Stimulated activated CD8-positive, alpha-beta memory T cell treated with anti-CD3 and anti-CD28 coated beads, Interleukin-7, amount 100 ng/mL, for 4 hours (primary cell): ENCODE measurements at places on chromosomes 5 and 9.

- DNase-seq: no peak
Observed at GRCh38 chr5:86175224-86175623, 442.5 kb upstream of the COX7C start.

- DNase-seq: no peak
Observed at GRCh38 chr5:65895891-65896290, 30.5 kb upstream of the ERBIN start.

DNA sequence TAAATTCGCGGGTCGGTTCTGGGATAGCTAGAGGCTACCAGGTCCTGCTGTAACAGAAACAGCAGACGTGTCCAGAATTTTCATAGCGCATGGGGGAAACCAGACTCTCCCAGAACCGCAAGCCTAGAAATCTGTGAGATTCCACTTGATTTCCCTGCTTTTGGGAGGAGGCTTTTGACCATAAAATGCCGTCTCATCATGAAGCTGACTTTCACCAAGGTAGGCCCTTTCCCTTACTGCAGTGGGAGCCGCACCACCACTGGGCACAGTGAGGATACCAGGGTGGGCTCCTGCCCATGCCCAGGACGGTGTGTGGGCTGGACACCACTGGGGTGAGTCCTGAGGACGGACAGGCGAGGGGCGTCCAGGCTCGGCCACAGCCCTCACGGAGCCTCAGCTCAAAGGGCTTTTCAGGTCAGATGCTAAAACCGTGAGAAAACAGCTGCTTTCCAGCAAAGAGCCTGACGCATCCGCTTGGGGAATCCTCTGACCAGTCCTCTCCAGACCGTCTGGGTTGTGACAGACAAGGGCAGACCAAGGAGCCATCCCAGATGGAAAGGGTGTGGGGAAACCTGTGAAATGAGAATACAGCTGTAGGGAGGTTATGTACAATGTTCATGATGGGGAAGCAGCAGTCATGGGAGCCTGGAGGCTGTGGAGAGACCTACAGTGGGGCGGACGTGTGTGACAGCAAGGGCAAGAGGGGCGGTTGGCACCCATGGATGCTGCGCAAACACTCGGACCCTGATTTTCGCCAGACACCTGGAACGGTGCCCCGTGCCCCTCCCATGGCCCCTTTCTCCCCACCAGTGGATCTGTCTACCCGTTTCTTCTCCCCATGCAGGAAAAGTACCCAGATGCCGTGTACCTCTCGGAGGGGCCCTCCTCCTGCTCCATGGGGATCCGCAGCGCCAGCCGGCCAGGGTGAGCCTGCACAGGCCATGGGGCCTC is 59.2 kb downstream of the IPPK start:
- no peak for DNase-seq

DNA sequence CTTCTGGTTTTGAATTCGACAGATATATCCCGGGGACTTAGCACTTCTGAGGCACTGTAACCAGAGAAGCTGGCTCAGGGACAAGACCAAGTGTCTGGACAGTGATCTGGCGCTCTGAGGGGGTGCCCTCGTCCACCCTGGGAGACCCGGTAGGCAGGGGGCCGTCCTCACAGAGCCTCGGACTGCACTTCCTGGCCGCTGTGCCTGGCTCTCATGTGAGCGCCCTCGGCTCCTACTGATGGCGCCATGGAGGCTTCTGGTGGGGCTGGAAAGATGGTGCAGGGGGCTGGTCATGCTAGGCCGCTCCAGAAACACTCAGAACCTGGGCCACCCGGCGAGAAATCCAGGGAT is 18.8 kb upstream of the SLC6A3 start:
- no peak for DNase-seq

DNA sequence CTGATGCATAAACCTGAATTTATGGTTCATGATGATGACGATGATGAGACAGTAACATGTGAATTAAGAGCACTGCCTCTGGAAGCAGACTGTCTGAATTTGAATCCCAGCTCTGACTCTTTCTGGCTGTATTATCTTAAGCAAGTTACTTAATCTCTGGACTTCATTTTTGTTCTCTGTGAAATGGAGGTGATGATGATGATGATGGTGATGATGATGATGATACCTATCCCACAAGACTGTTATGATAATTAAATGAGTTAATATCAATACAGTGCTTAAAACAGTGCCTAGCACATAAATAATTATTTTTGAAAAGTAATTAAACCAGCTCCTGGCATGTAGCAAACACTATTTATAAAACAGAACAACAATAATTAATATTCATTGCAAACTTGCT is 13.2 kb upstream of the AGGF1 start:
- DNase-seq: no peak

- no peak for DNase-seq
Observed at GRCh38 chr5:144944936-144945335, 774.3 kb downstream of the KCTD16 start.

DNA sequence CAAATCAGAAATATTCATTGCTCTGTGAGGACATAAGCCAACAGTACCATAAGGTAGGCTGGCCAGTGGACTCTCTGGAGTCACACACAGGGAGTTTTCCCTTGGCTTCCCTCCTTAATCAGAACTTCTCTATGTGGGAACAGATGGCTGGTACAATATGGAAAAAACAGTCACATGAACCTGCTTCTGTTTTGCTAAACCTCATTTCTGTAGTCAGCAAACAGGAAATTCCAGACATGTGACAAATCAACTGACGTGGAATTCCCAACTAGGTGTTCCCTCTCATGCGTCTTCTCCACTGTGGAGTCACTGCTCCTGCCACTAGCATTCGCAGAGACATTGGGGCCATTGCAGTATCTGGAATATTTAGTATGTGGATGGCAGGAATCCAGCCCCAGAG is 617.6 kb downstream of the KIF4B start:
- DNase-seq: no peak

GRCh38 chr9:75601280-75601679 is 289.2 kb upstream of the PCSK5 start:
- DNase-seq: no peak

DNA sequence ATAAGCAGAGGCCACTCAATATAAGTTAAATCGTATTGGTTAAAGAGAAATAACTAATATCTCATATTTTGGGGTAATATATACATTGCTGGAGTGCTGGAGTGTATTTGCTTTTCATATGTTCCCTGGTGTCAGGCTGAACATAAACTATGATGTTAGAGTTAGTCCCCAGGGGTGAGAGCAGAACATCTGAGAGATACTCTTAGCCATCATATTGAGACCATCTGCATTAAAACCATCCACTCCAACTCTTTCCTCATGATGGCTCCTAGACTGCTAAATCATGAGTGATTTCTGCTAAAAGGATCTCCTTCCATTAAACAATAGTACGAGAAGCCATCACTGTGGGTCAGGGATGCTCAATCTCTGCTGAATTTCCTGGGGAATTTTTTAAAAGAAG is 436.2 kb downstream of the DTWD2 start:
- no peak for DNase-seq

- DNase-seq: no peak
Observed at GRCh38 chr5:94024101-94024500, 282.7 kb upstream of the POU5F2 start.

DNA sequence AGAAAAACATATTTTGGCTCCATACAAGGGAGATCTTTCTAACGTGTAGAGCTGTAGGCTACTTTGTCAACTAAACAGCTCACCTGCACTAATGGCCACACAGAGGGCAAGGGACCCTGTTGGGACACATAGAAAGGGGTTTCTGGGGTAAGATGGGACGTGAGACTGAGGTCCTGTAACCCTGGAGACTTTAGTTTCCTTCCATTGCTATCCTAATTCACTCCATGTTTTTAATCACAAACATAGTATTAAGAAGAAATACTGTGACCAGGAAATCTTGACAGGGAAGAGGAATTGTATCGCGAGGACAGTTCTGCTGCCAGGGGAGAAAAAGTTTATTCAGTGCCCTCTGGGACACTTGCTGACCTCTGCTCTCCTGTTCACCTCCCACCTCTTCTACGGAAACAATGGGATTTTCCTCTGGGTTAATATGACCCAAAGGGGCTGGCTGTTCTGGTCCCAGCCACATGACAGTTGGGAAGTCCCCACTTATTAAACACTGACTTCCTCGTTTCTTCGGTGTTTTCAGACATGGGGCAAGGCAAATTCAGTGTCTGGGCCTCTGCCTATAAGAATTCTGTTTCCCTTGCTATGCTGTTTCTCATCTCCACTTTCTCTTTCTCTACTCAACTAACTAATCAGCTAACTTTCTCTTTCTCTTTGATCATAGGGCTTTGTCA is 106.9 kb upstream of the SEMA6A start:
- DNase-seq: no peak

- DNase-seq: no peak
Observed at GRCh38 chr5:28110781-28111180, 1072.4 kb upstream of the CDH9 start.

DNA sequence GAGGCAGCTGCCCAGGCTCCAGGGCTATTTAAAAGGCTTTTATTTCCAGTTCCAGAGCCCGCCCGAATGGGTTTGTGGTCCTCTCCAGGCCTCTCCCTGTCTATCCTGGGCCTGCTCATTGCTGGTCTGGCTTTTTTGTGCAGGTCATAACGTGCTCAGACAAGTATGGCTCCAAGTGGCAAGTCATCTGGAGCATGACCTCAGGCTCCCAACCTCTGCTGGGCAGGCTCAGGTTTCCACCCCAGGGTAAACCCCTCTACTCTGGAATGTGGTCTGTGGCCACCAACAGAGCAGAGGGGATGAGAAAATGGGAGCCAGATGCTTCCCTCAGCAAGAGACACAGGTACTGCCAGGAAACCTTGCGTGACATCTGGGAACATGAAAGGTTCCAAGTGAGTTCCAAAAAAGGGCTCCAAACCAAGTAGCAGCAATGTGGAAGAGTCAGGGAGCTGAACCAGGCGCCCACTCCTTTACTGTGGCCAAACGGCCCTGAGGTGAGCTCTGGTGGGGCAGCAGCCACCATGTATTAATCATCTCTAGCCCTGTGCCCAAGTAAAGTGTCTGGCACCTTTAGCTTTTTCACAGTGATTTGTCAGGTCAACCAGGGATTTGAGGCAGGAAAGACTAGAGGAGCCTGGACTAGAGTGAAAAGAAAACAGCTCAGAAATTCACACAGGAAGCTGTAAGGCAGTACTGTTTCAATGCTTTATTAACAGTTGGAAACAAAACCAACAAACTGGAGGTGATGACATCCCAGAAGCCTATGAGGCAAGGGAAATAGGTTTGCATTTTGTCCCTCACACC is 25.7 kb downstream of the PCDHGC5 start:
- DNase-seq: no peak

GRCh38 chr5:157543825-157544622 is 31.6 kb downstream of the ADAM19 start:
- no peak for DNase-seq

DNA sequence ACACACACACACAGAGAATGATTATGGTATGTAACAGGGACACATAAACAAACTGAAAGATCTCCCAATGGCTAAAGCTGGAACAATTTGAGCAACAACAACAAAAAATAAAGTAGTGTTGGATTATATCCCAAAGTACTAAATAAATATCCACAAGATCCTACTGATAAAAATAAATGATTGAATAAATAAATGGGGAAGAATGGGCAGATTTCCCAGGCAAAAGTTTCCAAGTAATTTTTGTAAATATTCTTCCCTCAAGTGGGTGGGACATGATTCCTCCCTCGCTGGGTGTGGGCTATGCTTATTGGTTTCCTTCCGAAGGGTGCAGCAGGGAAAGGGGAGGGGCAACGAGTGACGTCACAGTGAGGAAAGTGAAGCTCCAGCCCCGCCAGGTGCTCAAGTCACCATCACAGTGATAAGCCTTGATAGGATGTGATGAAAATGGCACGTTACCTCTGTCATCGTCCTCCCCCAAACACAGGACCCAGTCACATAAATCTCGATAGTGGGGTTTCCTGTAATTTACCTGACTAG is 295.3 kb downstream of the DRD1 start:
- no peak for DNase-seq

DNA sequence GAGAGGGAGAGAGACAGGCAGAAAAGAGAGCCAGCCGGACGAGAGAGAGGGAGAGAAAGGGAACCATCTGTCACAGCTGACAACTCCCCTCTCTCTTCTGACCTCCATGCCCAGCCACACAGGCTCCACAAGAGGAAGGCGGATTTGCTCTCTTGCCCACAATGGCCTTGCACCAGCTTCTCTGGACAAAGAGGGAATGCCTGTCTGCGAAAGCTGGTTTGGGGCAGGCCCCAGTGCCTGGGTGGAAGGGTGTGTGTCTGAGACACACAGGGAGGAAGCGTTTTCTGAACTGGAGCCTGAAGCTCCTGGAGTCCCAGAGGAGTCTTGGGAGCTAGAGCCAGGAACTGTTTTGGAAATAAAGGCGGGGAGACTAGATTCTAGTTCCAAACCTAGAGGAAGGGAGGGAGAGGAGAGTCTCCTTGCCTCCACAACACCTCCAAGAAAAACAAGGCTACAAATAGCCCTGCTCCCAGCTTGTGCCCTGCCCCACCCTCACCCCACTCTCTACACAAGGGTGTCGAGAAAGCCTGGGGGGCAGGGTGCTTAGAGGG is 12.5 kb downstream of the C1QTNF2 start:
- no peak for DNase-seq

- DNase-seq: no peak
Observed at GRCh38 chr9:96020792-96021550, 145.5 kb downstream of the ERCC6L2 start.

- no peak for DNase-seq
Observed at GRCh38 chr9:134597041-134597913, 44.3 kb upstream of the COL5A1 start.

DNA sequence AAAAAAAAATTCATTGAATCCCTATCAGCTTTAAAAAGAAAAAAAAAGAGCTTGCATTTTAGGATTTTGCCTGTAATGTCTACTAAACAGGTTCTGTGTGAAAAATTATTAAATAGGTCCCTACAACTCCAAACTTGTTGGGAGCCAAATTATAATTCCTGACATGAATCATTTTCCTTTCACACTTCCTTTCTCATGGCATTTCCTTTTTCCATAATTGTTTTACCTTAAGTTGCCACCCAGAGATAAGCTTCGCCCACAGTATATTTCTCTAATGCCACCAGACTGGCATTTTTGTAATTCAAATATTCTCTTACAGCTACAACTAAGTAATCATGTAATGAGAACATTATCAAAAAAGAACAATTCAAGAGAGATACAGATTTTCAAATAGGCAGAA is 348.8 kb downstream of the EFNA5 start:
- no peak for DNase-seq

- no peak for DNase-seq
Observed at GRCh38 chr9:16458696-16459420, 411.6 kb downstream of the BNC2 start.

GRCh38 chr9:71980266-71981190 is 69.1 kb downstream of the C9orf85 start:
- no peak for DNase-seq

GRCh38 chr9:7341571-7341970 is 458.0 kb downstream of the DMAC1 start:
- DNase-seq: no peak

DNA sequence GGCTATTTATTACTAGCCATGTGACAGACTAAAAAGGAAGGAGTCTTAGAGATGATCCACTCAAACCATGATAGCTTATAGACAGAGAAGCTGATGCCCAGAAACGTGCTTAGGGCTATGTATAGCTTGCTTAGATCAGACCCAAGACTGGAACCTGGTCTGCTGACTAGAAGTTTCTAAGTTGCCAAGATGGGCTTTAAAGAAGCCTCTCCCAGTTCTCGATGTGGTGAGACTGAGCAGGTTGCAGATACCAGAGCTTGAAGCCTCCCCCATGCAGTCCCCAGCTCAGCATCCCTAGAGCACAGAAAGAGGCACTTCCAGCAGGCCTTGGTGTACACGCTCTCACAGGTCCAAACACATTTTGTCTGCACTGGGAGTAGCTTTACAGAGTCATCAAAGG is 51.1 kb upstream of the ATP10B start:
- DNase-seq: no peak
